ENCODE measurements at places on chromosomes 7 and 10.

GRCh38 chr7:91814189-91814588, 66.3 kb downstream of the MTERF1 start:
- DNase-seq = no peak

- DNase-seq = no peak
Observed at GRCh38 chr10:8661886-8662285, 607.4 kb downstream of the GATA3 start.

DNA sequence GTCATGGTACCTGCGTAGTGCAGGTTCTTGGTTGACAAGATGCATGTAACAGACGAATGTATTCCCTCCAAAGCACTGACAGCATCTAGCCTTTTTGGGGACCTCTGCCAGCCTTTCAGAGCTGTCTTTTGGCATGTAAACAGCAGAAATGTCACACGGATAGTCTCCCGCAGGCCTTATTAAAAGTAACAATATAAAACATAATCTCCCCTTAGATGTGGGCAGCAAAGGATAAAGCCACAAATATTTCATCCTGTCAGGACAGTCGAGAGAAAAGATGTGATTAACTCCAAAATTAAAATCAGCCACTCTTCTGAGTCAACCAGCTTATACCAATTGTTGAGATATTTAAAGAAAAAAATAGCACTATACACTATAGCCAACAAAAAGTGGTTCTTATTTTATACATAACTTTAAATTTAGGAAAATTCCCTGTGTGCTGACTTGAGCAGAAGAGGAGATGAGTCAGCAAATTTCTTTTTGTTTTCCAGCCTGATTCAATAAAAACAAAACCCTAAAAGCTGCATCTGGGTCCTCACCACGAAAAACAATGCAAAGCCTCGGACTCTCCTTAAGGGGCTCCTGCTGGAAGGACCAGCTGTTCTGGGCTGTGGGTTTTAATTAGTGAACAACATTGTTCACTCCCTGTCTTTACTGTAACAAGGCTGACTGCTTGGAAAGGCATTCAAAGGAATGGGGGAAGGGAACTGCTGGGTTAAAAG, 240.2 kb downstream of the ADAM12 start:
- no peak for DNase-seq

DNA sequence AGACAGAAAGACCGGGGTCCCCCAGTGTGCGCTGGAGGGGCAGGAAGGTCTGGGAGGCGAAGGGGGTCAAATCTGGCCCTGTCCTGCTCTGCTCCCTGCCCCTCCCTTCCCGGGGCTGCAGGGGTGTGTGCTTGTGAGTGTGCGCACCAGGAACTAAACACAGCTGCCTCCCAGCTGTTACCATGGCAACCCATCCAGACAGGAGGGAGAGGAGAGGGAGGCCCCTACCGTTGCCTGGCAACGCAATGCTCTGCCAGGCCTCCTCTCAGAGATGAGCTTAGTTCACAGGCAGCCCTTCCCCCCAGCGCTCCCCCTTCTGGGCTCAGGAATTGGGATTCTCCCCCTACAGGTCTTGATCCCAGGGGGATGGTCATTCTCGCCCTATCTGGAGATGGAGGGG, 6.1 kb downstream of the NYAP1 start:
- DNase-seq = peak; percentile 99

DNA sequence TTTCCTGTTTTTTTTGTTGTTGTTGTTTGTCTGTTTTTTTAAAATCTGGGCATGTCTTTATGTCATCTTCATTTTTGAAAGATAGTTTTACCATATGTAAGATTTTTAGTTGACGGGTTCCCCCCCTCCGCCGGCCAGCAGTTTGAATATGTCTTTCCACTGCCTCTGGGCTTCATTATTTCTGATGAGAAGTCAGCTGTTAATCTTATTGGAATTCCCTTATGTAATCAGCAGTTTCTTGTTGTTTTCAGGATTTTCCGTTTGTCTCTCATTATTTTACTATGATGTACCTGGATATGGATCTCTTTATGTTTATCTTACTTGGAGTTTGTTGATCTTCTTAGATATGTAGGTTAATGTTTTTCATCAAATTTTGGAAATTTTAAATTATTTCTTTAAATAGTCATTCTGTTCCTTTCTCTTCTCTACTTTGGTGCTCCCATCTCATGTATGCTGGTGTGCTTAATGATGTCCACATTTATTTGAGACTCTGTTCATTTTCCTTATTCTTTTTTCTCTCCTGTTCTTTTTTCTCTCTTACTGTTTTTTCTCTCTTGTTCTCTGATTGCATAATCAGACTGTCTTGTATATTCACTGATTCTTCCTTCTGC, 9.7 kb downstream of the EXOC6 start:
- DNase-seq = no peak

DNA sequence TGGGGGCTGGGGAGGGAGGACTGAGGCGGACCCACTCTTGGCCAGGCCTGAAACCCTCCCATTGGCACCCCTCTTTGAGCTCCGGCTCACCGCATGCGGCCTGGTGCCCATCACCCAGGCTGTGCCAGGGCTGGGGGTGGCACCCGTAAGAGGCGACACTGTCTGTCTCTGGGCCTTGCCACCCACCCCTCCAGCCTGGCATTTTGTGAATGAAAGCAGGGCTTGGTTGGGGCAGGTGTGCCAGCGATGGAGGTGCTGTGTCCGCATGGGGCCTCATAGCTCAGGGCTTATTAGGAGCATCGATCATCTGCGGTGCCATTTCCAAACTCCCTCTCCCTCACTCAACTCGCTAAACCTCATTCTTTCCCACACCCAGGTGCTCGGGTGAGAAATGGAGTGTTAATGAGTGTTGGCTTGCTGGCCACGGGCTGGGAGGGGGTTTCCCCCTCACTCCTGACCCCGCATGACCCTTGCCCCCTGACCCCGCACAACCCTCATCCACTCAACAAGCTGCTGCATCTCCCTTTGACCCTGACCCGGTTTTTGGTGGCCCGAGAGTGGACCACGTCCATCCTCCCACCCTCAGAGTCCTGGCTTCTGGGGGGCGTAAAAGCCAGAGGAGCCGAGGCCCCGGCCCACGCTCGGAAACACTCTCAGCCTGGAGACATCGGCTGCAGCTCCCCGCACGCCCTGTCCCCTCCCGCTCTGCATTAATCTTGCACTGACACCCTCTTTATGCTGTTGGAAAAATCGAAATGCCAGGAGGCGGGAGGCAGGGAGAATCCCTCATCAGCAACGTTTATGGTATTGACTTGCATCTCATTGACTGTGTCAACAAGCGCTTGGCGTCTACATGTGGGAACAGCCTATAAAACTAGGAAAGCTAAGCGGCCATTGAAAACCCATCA, 161.2 kb downstream of the DNAJB6 start:
- no peak for DNase-seq

DNA sequence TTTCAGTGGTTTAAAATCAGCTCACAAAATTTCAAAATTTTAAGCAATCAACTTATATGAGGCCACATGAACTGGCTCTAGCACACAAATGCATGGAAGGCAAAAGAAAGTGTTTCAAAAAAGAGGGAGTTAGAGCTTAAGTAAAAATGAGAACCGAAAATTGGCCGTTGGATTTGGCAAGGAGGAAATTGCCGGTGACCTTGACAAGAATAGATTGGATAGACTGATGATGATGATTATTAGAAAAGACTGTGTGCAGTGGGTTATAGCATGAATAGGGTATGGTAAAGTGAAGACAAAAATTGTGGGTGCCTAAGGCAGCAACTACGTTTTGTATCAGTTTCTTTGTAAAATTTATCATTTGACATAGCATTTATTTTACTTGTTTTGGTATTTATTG, 175.7 kb downstream of the SEMA3D start:
- DNase-seq = no peak

- no peak for DNase-seq
Observed at GRCh38 chr10:6530211-6530840, 49.8 kb downstream of the PRKCQ start.

GRCh38 chr7:116439841-116440549, 59.5 kb upstream of the CAV2 start:
- DNase-seq = no peak

- no peak for DNase-seq
Observed at GRCh38 chr10:10687751-10688150, 329.9 kb upstream of the CELF2 start.

DNA sequence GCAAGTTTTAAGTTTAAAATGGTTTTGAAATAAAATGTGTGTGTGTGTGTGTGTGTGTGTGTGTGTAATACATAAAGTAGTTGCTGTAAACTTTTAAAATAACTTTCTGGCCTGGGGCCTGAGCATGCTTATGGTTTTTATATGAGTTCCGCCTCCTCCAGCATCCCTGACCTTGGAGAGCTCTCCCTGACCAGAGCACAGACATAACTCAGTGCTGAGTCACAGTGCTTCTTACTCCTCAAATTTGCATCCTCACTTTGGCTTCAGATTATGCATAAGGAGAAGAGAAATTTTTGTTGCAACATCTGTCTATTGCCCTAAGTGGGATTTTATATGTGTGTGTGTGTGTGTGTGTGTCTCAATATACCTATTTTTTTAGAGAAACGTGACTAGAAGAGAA, 200.8 kb downstream of the ELMO1 start:
- no peak for DNase-seq

DNA sequence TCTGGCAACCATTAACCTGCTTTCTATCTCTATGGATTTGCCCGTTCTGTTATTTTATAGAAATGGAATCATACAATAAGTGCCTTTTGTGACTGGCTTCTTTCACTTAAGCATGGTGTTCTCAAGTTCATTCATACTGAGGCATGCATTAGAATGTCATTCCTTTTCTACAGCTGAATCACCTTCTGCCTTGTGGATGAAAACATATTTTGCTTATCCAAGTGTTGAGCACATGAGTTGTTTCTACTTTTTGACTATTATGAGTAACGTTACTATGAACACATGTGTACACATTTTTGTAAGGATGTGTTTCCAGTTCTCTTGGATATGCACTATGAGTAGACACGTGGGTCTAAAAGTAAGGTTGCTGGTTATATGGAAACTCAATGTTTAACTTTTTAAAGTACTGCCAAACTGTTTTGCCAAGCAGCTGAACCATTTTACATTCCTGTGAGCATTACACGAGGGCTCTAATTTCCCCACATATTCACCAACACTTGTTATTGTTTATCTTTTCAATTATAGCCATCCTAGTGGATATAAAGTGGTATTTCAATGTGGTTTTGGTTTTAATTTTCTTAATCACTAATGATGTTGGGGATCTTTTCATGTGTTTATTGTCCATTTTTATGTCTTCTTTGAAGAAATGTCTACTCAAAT, 241.3 kb downstream of the FANK1 start:
- no peak for DNase-seq

- DNase-seq = no peak
Observed at GRCh38 chr7:103987451-103987850, 2.0 kb downstream of the RELN start.

GRCh38 chr10:92430103-92430502, 139.1 kb downstream of the MARCHF5 start:
- DNase-seq = no peak

DNA sequence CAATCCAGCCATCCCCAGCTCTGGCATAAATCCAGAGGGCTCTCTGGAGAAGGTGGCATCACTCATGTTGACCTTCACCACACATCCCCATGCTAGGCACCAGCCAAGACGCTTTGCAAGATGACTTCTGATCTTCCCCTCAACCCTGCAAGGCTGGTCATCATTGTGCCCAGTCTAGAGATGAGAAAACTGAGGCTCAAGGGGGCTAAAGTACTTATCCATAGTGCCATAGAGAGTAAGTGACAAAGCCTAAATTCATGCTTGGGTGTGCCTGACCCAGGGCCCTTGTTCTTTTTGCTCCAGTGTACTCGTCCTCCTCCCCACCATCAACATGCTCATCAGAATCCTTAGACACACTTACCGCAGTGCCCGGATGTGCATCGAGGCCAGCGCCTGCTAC, 1.7 kb upstream of the C10orf105 start:
- no peak for DNase-seq

DNA sequence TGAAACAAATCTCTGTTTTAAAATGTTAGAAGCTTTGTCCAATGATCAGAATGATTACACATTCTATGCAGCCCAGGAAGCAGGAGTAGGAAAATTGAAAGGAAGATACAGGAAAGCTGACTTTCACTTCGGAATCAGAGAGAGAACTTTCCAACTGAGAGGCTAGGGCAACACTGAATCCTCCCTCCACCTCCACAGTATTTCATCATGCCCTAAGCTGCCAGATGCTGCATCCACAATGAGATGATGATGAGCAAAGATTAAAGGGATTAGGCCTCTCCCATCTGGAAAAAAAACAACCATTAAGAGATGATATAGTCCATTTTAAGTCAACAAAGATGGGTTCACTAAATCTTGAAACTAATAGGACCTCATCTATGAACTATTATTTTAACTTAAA, 215.6 kb downstream of the GPR37 start:
- DNase-seq = no peak

GRCh38 chr7:155450970-155451801, 6.7 kb upstream of the EN2 start:
- DNase-seq = no peak

- no peak for DNase-seq
Observed at GRCh38 chr10:113007343-113007771, 57.3 kb downstream of the TCF7L2 start.

DNA sequence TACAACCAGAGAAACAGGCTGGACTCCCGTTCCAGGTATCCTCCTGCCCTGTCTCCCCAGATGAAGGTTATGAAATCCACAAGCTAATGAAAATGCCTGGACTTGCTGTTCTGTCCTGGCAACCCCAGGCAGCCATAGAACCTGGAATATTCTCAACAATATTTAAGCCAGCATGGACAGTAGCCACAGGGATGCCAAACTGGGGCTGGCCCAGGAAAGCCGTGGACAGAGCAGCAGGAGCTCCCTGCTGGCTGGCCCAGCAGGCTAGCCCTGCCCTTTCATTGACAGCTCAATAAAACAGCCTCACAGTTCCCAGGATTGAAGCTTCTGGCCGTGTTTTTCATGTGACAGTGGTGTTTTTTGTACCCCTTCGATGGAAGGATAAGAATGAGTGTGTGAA, 230.6 kb downstream of the BMPER start:
- DNase-seq = no peak

DNA sequence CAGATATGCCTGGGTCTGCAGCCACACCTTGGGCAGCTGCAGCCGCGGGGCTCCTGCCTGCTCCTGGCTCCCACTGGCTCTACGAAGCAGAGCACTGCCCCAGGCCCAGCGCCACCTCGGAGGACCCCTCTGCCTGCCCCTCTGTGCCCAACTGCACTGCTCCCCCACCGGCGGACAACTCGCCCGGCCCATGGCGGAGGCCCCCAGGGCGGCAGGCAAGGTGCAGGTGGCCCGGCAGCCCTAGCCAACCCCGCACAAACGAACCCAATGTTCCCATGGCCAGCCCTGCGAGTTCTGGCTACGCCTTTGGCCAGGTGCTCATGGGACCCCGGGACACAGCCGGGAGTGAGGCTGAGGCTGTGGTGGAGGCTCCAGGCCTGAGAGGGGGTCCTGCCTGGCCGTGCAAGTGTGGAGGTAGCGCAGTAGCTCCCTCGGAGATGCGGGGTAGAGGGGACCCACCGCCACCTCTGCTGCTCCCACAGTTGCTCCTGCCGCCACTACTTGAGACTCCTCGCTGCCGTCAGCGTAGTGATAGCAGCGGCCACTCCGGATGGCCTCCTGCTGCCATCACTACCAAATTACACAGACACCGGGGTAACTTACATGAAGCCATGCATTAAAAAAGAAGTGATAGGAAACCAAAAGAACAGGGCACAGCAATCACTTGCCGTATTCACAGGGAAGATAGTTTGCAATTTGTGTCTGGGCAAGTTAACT, 97.3 kb upstream of the SP4 start:
- no peak for DNase-seq

Data from NCI-H1092 (cell line).